Metanephros (tissue), 2 donors: ENCODE measurements at places on chromosomes 3 and 15. TPM values are rescaled to one million over a fixed set of nuclear protein-coding genes. Genes with fewer than 3 reads are reported as not detected.

The GOLGA6B gene
- 0.23 TPM for total RNA-seq

The GPR87 gene
- total RNA-seq = 0.12 TPM

The OSTN gene
- 8.3 TPM for total RNA-seq

The SIDT1 gene
- total RNA-seq = 4.7 TPM

The CAMK2N2 gene
- 0.70 TPM for total RNA-seq

The MEIS2 gene
- total RNA-seq = 276 TPM

The OXTR gene
- 1.1 TPM for total RNA-seq

The IL20RB gene
- total RNA-seq = 0.12 TPM
